ENCODE measurements at places on chromosomes 1 and 21. TPM values are rescaled to one million over a fixed set of nuclear protein-coding genes. Genes with fewer than 3 reads are reported as not detected.

DNA sequence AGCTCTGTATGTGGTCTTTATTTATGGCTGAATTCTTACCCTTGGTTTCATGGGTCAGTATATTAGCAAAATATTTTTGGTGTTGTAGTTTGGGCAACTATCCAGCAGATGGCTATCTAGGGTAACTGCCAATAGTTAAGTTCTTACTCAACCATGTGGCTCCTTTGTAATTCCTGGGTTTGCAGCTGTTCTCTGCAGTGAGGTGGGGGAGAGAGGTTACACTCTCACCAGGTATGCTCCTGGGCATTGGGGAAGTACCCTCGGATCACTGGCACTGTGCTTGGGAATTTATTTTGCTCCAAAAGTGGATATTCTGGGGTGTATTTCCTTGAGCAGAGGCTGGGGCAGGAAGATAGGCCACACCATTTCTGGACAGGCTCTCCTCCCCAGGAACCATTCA is 436.7 kb upstream of the TMPRSS15 start:
- no peak overlapping the region for H3K27ac ChIP-seq
- DNase-seq: no peak
- H3K4me3 ChIP-seq: no peak overlapping the region
- no peaks in the 10 kb centered on the region for H3K36me3 ChIP-seq

The GUCA2B gene
- not detected for total RNA-seq

DNA sequence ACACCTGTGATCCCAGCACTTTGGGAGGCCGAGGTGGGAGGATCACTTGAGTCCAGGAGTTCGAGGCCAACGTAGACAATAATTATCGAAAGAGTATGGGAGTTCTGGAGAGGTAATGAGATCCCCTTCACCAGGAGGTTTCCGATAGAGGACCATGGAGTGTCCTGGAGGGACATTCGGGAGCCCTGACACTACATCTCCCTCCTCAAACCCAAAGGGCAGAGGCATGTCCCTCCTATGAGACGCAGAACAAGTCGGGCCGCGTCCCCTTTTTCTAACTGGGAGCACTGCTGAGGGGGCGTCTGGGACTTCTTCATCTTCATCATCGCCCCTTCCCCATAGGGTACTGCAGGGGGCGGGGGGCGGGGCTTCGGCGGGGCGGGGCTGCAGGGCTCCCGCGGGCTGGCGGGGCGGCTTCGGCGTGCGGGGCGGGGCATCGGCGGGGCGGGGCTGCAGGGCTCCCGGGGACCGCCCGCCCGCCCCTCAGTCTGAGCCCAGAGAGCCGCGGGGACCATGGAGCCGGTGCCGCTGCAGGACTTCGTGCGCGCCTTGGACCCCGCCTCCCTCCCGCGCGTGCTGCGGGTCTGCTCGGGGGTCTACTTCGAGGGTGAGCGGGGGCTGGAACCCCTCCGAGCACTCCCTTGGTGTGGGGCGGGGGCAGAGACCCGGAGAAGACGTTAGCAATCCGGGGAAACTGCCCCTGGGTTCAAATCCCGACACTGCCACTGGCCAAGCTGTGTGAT is at the start of gene THEMIS2:
TSS of gene THEMIS2 (plus strand) at position 486 of the 743 bp plus-strand sequence. CDS start at position 514, 28 bp downstream.
- peak within 1 kb of the TSS; percentile 85 for H3K27ac ChIP-seq
- H3K27me3 ChIP-seq: no peaks in the 10 kb centered on the region
- peak within 1 kb of the TSS; percentile 75 for H3K4me3 ChIP-seq

DNA sequence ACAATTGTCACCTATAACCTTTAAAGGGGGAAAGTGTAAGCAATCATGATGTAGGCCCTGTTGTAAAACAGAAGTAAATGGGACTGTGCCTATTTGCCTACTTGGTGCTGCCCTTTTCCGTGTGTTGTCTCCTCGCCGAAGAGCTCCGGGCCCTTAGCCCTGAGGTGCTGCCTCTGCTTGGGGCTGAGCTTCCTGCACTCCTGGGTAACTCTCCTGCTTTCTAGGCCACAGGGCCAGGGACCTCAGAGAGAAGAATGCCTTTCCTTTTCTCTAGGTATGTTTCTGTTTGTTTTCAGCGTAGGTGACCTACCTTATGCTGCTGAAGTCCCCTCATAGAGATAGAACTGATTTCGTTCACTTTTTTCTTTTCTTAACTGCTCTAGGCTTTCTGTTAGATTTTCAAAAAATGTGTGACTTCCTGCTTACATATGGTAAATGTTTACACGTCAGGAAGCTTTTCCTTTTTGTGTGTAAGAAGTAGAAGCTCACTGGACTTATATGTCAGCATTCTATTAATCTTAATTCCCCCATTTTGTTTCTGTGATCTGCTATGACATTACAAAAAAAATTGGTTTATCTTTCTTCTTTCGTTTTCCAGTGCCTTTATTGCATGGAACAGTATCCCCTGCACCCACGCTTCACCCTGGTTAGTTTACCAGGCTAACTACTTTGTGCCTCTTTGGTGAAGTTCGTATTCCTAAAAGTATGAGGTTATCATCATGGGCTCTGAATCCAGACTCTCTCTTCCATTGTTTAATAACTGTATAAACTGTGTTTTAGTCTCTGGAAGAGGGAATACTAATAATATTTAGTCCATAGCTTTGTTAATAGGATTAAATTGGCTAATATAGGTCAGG is 61.7 kb downstream of the ITSN1 start:
- peak overlapping the region; percentile 61 for H3K27ac ChIP-seq
- H3K4me3 ChIP-seq: no peak overlapping the region
- no peaks in the 10 kb centered on the region for H3K36me3 ChIP-seq
- no peaks in the 10 kb centered on the region for H3K27me3 ChIP-seq
- no peak for DNase-seq

DNA sequence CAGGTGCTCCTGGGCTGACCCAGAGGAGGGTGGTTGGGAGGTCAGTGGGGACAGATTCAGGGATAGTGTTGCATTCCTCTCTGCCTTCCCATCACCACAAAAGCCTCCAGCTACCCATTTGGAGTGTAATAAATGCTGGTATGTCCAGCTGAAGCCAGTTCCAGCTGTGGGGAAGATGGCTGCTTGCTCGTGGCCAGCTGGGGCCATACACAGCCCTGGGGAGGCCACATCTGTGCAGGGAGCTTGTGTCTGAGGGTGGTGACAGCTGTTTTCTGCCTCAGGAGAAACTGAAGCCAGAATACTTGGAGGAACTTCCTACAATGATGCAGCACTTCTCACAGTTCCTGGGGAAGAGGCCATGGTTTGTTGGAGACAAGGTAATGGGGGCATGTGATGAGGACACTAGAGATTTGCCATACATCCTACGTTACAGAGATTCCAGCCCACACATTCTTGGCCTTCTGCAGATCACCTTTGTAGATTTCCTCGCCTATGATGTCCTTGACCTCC is 2.7 kb downstream of the GSTM4 start:
- peaks cover 11% of the 10 kb centered on the region for H3K4me1 ChIP-seq
- H3K27ac ChIP-seq: no peak overlapping the region
- no peaks in the 10 kb centered on the region for H3K27me3 ChIP-seq
- DNase-seq: no peak
- H3K36me3 ChIP-seq: peaks cover 7% of the 10 kb centered on the region
- H3K4me3 ChIP-seq: no peak overlapping the region

Measured in upper lobe of right lung (tissue), 1 donor.